A375 (cell line): ENCODE measurements at places on chromosomes 12 and 14. TPM values are rescaled to one million over a fixed set of nuclear protein-coding genes. Genes with fewer than 3 reads are reported as not detected.

The ASCL1 gene
- total RNA-seq, result not detected in 2 replicates

The RPL10L gene
- 0.19 TPM in 1 of 2 replicates, not detected in the other for total RNA-seq

The ZFHX2 gene
- total RNA-seq, result 0.26 and 1.5 TPM in 2 replicates

The SPIC gene
- not detected in 2 replicates for total RNA-seq

The GARIN6 gene
- not detected in 2 replicates for total RNA-seq

The HHIPL1 gene
- total RNA-seq, result not detected in 2 replicates

The FGD4 gene
- 8.1 TPM in 2 replicates for total RNA-seq

The PCNX4 gene
- total RNA-seq, result 31.7 and 41.2 TPM in 2 replicates

The KITLG gene
- total RNA-seq, result 0.66 and 1.6 TPM in 2 replicates

The RIPK3 gene
- not detected in 2 replicates for total RNA-seq

The NUAK1 gene
- total RNA-seq, result 3.4 and 5.5 TPM in 2 replicates

The GUCY2C gene
- 0.05 TPM in 1 of 2 replicates, not detected in the other for total RNA-seq

The CALM1 gene
- 199 and 210 TPM in 2 replicates for total RNA-seq

The PLEKHG7 gene
- total RNA-seq, result not detected in 2 replicates
